ENCODE measurements at places on chromosomes 16 and 17. TPM values are rescaled to one million over a fixed set of nuclear protein-coding genes. Genes with fewer than 3 reads are reported as not detected.

DNA sequence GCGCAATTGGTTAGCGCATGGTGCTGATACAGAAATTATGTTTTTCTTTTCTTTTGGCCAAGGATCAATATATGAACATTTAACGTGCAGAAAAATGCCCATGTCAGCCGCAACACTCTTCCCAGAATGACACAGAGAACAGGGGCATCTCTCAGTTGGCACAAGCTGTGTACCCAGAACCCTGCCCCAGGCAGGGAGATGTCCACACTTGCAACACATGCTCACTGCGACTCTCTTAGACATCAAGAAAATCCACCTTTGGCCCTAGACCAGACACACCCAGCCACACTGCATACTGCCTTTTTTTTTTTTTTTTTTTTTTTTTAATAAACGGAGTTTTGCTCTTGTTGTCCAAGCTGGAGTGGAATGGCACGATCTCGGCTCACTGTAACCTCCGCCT, 17.0 kb downstream of the PITPNA start:
- DNase-seq, result no peak

The RAMP2 gene
- total RNA-seq, result not detected

DNA sequence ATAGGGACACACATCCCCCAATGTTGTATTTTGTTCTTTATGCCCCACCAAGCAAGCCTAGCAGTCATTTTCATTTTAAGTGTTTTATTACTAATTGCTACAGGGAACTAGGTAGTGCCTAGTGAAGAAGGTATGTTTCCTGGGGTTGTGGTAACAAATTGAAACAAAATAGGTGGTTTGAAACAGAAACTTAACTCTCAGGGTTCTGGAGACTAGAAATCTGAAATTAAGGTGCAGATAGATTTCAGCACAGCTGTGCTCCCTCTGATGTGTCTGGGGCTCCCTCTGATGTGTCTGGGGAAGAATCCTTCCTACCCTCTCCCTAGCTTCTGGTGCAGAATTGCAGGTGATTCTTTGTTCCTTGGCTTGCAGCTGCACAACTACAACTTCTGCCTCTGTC, 390.1 kb downstream of the ZFHX3 start:
- no peak for DNase-seq

GRCh38 chr16:58393138-58393504, 850 bp downstream of the GINS3 start:
- DNase-seq, result no peak

The NFATC2IP gene
- total RNA-seq, result 63.8 TPM
